ENCODE measurements at places on chromosomes 4 and X.

GRCh38 chrX:40207626-40208025, 109.9 kb upstream of the BCOR start:
- no peak for DNase-seq

- no peak for DNase-seq
Observed at GRCh38 chrX:24229976-24230375, 80.4 kb downstream of the ZFX start.

GRCh38 chr4:83569429-83569828, 33.5 kb downstream of the GPAT3 start:
- no peak for DNase-seq

- no peak for DNase-seq
Observed at GRCh38 chr4:138562544-138562991, 320.4 kb upstream of the SLC7A11 start.

DNA sequence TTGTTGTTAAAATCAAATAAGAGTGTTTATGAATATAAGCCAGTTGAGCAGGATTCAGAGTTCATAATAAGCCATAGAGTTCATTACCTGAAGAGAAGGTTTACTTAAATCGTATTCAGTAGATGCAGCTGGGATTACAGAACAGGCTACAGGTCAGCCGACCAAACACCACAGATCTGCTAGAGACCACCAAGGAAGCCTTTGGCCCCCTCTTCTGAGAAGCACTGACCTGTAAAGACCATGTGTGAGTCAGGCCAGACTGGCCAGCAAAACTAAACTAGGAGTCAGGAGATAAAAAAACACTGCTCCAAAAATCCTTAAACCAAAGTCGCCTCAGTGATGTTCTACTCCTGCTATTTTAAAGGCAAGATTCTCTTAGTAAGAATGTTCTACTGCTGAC, 1125.5 kb downstream of the FAT4 start:
- no peak for DNase-seq

Measured in stimulated activated CD4-positive, alpha-beta T cell treated with anti-CD3 and anti-CD28 coated beads, Interleukin-12 subunit alpha, Interleukin-12 subunit beta, amount 100 ng/mL, for 4 hours (primary cell).